Aorta (tissue), 5 donors: ENCODE measurements at places on chromosomes 2 and 18.

DNA sequence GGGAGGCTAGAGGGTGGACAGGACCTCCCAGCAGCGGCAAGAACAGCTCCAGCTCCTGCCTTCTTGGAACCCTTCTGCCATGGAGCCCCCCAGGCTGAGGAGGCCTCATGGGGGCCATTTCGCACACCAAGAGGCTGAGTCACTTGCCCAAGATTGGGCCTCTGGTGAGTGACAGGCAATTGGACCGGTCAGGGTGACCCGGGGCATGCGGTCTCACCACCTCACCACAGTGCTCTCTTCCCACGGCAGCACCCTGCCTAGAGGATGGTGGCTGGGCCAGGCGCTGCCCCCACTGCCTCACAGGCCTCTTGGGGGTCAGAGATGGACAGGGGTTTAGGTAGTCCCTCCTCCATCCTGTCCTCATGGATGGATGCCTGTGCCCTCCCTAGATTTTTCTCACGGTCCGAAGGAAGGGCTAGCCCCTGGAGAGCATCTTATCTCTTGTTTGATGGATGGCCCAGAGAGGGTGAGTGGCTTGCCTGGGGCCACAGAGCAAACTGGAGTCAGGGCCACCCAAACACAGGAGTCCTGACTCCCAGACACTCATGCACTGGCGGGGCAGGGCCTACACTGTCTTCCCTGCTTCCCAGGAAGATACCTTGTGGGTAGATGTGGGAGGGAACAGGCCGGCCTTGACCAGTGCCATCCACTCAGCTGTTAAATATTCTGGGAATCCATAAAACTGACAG is 119.2 kb downstream of the INHBB start:
- no peaks in the 10 kb centered on the region for H3K36me3 ChIP-seq
- no peak overlapping the region for H3K4me3 ChIP-seq
- DNase-seq = peak; percentile 26
- no peaks in the 10 kb centered on the region for H3K4me1 ChIP-seq

GRCh38 chr2:126916744-126917143 is 18.1 kb downstream of the TEX51 start:
- no peak overlapping the region for H3K27ac ChIP-seq
- H3K36me3 ChIP-seq = no peaks in the 10 kb centered on the region
- H3K27me3 ChIP-seq = no peaks in the 10 kb centered on the region

DNA sequence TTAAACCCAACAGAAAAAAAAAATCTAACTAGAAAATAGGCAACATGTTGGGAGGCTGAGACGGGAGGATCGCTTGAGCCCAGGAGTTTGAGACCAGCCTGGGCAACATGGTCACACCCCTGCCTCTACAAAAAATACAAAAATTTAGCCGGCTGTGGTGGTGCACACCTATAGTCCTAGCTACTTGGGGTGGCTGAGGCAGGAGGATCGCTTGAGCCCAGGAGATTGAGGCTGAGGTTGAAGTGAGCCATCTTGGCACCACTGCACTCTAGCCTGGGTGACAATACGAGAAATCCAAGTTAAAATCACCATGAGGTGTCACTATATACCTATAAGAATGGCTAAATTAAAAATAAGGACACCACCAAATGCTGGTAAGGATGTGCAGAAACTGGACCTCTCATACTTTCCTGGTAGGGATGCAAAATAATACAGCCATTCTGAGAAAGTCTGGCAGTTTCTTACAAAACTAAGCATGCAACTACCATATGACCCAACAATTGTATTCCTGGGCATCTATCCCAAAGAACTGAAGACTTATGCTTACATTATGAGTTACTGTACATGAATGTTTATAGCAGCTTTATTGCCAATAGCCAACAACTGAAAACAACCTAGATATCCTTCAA is 2.2 kb downstream of the SEPTIN10 start:
- H3K36me3 ChIP-seq = no peaks in the 10 kb centered on the region
- no peak overlapping the region for H3K27ac ChIP-seq
- H3K4me3 ChIP-seq = no peak overlapping the region
- H3K4me1 ChIP-seq = peaks cover 10% of the 10 kb centered on the region

DNA sequence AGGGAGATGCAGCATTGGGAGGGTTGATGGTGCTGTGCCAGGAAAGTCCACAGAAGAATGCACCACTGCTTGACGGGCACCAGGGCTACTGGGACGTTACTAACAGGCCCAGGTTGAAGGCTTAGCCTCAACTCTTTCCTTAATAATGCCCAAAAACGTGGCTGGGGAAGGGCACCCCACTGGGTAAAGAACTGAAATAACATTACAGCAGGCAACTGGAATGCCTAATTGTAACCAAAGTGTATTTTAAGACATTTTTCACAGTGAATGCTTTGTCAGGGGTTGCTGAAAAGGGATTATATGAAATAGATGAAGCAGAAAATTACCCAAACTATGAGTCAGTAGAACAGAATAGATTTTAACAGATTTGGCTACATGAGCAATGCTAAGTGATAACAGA is 191.3 kb downstream of the CMPK2 start:
- H3K27ac ChIP-seq = no peak overlapping the region
- no peaks in the 10 kb centered on the region for H3K36me3 ChIP-seq
- H3K4me3 ChIP-seq = no peak overlapping the region
- no peaks in the 10 kb centered on the region for H3K4me1 ChIP-seq
- no peak for DNase-seq
- no peaks in the 10 kb centered on the region for H3K27me3 ChIP-seq

GRCh38 chr2:234500394-234501006 is 3.6 kb upstream of the ARL4C start:
- H3K36me3 ChIP-seq = no peaks in the 10 kb centered on the region
- H3K4me3 ChIP-seq = no peak overlapping the region
- H3K27ac ChIP-seq = no peak overlapping the region
- H3K4me1 ChIP-seq = no peaks in the 10 kb centered on the region

DNA sequence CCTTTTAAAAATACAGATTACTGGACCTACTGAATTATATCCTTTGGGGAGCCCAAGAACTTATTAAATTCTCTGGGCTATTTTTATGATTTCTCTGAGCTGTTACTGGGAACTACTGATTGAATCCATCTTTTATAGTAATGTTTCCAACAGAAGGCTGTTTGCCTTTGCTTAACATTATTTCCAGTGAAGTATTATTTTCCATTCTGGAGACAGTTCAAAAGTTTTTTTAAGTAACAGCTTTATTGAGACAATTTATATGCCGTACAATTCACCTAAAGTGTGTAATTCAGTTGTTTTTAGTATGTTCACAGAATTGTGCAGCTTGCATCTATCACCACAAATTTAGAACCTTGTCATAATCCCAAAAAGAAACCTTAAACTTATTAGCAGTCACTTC is 100.6 kb downstream of the BABAM2 start:
- no peak for DNase-seq
- no peaks in the 10 kb centered on the region for H3K4me1 ChIP-seq
- H3K36me3 ChIP-seq = no peaks in the 10 kb centered on the region
- no peaks in the 10 kb centered on the region for H3K27me3 ChIP-seq

DNA sequence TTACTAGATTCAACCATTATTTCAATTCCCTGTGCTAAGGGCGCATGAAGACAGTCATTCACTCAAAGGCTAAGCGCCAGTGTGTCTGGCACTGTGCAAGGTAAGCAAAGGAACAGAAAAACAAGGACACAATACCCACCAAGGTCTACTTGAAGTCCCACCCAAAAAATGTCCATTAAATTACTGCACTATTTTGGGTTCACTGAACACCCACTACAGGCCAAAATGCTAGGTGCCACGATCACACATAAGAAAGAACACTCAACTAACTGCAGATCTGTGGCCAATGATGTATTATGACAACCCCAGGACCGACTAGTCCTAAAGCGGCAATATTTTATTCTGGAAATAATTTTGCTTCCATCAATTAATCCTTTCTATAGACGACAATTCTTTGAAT is 1.8 kb downstream of the TMEM131 start:
- no peaks in the 10 kb centered on the region for H3K36me3 ChIP-seq
- H3K4me3 ChIP-seq = peak overlapping the region; percentile 32
- H3K27me3 ChIP-seq = no peaks in the 10 kb centered on the region
- peaks cover 3% of the 10 kb centered on the region for H3K4me1 ChIP-seq

GRCh38 chr2:150939087-150939486 is 322.6 kb downstream of the RBM43 start:
- no peak overlapping the region for H3K27ac ChIP-seq
- H3K36me3 ChIP-seq = no peaks in the 10 kb centered on the region
- no peak for DNase-seq
- no peak overlapping the region for H3K4me3 ChIP-seq

DNA sequence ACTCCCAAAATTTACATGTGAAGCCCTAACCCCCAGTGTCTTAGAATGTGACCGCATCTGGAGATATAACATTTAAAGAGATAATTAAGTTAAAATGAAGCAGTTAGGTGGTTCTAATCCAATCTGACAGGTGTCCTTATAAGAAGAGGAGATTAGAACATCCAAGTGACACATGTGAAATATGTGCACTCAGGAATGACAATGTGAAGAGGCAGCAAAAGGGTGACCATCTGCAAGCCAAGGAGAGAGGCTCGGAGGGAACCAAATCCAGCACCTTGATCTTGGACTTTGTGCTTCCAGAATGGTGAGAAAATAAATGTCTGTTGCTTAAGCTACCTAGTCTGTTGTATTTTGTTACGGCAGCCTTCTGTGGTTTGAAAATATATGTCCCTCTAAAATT is 165.4 kb downstream of the FIGN start:
- H3K36me3 ChIP-seq = no peaks in the 10 kb centered on the region
- no peaks in the 10 kb centered on the region for H3K4me1 ChIP-seq
- no peaks in the 10 kb centered on the region for H3K27me3 ChIP-seq
- H3K4me3 ChIP-seq = no peak overlapping the region
- no peak overlapping the region for H3K27ac ChIP-seq
- DNase-seq = no peak

DNA sequence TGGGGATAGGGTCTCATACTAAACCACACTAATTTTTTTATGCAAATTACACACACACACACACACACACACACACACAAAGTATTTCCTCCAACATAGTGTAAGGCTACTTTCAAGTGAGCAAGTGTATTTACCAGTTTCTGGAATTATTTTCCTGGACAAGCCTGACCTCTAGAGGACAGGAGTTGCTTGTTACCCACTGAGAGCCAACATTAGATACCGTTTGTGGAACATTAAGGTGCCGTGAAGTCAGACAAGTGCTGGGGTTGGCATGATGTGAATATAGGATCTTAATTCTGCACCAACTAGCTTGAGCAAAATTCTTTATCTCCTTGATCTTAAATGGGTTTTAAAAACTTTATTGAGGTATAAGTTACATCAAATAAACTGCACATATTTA is 39.3 kb upstream of the SERPINB2 start:
- DNase-seq = no peak
- H3K27me3 ChIP-seq = no peaks in the 10 kb centered on the region
- no peak overlapping the region for H3K4me3 ChIP-seq
- H3K4me1 ChIP-seq = no peaks in the 10 kb centered on the region

DNA sequence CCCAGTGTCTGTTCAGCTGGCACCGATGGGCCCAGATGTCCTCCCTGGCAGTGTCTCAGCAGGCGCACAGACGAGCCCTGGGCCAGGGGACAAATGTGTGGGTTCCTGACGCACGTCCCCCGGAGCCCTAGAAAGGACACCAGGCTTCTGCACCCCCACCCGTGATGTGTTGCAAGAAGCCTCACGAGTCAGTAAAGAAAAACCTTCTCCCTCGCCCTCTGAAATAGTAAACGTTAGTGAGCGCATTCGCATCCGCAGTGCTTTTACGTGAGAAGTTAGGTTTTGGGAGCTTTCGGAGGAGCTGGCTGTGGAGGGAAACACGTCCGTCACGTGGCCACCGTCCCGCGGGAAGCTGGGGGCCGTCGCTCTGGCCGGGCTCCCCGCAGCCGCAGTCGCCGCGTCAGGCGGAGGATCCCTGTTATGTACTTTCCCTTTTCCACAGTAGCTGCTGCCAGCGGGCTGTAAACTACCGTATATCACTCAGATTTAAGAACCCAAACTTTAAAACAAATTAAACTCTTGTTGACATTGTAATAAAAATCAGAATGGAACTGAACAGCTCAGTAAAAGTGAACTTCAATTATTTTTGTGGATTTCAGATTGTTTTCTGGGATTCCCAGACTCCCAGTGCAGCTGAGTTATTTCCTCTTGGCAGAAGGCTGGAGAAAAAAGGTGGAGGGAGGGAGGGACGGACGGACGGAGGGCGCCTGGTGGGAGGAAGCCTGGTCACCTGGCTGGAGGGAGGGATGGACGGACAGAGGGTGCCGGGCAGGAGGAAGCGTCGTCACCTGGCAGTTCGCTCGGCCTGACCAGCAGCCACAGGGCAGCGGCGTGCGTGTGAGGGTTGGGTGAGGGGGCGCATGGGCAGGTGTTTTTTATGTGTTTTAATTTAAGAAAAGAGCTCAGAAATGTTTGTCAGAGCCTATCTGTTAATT is 112.1 kb downstream of the NFATC1 start:
- no peaks in the 10 kb centered on the region for H3K4me1 ChIP-seq
- H3K27me3 ChIP-seq = no peaks in the 10 kb centered on the region
- H3K36me3 ChIP-seq = no peaks in the 10 kb centered on the region

GRCh38 chr2:36698993-36699392 is 2.5 kb downstream of the VIT start:
- DNase-seq = no peak
- peaks cover 1% of the 10 kb centered on the region for H3K4me1 ChIP-seq
- no peak overlapping the region for H3K27ac ChIP-seq
- no peaks in the 10 kb centered on the region for H3K36me3 ChIP-seq

GRCh38 chr18:79497638-79498081 is 101.9 kb downstream of the NFATC1 start:
- DNase-seq = no peak
- no peaks in the 10 kb centered on the region for H3K27me3 ChIP-seq
- H3K27ac ChIP-seq = no peak overlapping the region
- no peaks in the 10 kb centered on the region for H3K4me1 ChIP-seq

GRCh38 chr2:234091432-234091879 is 41.0 kb downstream of the SPP2 start:
- no peak for DNase-seq
- H3K27me3 ChIP-seq = no peaks in the 10 kb centered on the region
- no peaks in the 10 kb centered on the region for H3K4me1 ChIP-seq
